ENCODE measurements at places on chromosomes 5 and 9.

DNA sequence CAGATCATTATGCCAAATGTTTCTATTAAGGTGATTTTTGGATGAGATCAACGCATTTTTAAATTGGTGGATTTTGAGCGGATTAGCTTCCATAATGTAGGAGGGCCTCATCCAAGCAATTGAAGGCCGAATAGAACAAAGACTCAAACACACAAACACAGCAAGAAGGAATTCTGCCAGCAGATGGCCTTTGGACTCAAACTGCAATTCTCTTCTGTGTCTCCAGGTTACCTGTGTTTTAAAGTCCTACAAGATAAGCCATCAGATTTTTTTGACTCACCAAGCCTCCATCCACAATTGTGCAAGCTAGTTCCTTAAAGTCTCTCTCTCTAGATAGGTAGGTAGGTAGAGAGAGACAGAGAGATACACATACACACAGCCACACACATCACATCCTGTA, 25.5 kb downstream of the CDH6 start:
- DNase-seq, result no peak

DNA sequence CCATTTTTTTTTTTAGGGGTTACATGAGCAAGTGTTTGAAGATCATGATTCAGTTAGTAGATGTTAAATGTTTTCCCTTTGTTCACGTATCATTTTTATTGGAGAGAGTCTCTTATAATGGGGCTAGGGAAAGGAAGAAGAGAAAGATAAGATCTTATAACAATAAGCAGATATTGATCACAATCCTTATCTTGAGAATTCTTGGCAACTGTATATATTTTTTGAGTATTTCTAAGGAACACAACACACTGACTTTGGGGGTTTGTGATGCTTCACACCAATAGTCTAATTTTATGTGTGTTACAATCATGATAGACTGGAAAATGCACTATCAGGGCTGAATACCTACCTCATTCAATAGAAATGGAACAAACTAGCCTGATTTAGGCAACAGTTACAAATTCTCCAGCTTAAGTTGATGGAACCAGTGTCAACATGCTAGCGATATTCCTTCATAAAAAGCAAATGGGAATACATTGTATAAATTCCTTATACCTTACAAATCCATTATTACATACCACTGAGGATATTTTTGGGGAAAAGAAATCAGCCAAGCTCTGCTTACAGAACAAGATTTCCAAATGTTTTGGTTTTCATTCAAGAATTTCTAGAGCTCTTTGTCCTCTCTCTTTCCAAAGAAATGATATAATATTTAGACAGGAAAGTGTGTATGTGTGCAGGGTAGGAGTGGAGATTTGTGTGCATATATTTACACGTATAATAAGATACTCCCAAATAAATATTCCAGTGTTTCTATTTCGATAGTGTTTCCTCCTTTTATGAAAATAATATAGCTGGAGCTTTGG, 41.5 kb downstream of the SVEP1 start:
- DNase-seq, result no peak

DNA sequence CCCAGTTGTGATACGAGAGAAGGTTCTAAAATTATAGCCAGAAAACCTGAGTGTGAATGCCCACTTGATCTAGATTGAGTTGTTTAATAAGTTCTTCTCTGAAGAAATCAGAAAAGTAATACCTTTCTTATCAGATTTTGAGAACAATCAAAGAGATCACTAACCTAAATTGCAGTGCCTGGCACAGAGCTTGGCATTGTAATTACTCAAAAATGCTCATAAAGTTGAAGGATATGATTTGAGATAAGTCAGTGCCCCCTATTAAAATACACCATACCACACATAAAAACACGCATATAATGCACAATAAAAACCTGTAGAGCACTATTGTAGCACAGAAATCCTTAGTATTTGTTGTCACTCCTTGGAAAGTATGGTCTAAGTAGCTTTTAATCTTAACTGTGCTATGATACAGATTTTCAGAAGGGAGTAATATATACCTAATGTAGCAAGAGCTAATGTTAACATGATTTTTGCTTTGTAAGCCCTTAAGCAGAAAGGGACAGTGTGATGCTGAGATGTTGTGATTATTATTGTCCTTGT, 257.5 kb upstream of the CDH18 start:
- no peak for DNase-seq

- no peak for DNase-seq
Observed at GRCh38 chr9:108620767-108621166, 235.0 kb downstream of the ACTL7B start.

DNA sequence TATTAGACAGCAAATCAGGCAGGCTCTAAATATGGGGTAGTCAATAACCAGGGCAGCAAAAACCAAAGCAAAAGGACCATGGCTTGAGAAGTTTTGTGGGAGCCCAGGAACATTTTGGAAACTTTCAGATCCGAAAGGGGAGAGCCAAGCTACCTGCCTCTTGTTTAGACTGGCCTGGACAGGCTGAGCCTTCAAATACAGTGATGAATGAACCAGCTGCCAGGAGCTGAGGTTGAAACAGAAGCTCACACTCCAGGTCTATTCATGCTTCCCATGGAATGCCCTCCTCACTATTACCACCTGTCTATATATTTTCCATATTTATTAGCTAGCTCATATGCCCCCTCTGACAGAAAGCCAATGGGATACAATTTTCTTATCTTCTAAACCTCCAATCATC, 150.8 kb upstream of the SLC44A1 start:
- DNase-seq, result no peak

GRCh38 chr9:134059661-134060395, 8.0 kb downstream of the BRD3 start:
- DNase-seq, result no peak

DNA sequence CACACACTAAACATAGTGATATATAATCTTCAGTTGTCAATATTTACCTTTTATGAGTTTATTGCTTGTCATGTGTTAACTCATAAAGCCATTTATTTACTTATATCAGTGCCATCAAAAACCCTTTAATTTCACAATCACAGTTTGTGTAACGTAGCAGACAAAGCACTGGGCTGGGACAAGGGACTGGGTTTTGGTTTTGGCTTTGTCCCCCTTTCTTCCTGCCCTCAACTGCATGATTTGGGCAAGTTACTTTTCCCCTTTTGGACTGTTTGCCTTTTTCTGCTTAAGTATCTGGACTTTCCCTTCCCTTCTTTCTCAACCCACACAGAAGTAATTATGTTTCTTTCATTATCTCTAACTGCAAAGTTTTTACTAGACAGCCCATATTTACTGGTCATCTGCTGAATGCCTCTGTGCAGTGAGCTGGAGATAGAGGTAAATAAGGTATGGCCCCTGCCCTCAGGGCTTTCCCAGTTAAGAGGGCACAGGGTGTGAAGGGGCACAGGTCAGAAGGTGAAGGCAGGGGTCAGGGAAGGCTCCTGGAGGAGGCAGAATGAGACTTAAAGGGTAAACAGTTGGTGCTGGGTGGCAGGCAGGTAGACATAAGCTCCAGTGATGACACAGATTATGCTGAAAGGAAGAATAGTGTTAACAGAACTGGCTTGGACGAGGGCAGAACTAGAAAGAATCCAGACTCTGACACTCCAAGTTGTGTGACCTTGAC, 14.8 kb upstream of the NR3C1 start:
- DNase-seq, result no peak

GRCh38 chr9:92414566-92414965, 9.7 kb downstream of the OMD start:
- DNase-seq, result no peak

All from stimulated activated CD4-positive, alpha-beta T cell treated with anti-CD3 and anti-CD28 coated beads, Interleukin-12 subunit alpha, Interleukin-12 subunit beta, amount 100 ng/mL, for 24 hours (primary cell).